Ovary (tissue), 10 donors: ENCODE measurements at places on chromosomes 7 and 10. TPM values are rescaled to one million over a fixed set of nuclear protein-coding genes. Genes with fewer than 3 reads are reported as not detected.
A peak's percentile ranks its signal among the peaks of the same experiment; 100 is the strongest.

C10orf105 gene
- 0.20 TPM for polyA plus RNA-seq

RTKN2 gene
- 0.28 TPM for polyA plus RNA-seq

SPDYE11 gene
- polyA plus RNA-seq: 0.11 TPM

IFIT2 gene
- 21.3 TPM for polyA plus RNA-seq

RGR gene
- not detected for polyA plus RNA-seq

AUTS2 gene
- polyA plus RNA-seq: 22.0 TPM

ASB13 gene
- polyA plus RNA-seq: 15.0 TPM

KDM7A gene
- polyA plus RNA-seq: 3.8 TPM

OGDHL gene
- polyA plus RNA-seq: 1.9 TPM

- no peaks in the 10 kb centered on the region for H3K27me3 ChIP-seq
- H3K4me1 ChIP-seq: no peaks in the 10 kb centered on the region
- no peak overlapping the region for H3K27ac ChIP-seq
Measured at GRCh38 chr10:116395223-116395985, 32.2 kb upstream of the PNLIPRP3 start.

DNA sequence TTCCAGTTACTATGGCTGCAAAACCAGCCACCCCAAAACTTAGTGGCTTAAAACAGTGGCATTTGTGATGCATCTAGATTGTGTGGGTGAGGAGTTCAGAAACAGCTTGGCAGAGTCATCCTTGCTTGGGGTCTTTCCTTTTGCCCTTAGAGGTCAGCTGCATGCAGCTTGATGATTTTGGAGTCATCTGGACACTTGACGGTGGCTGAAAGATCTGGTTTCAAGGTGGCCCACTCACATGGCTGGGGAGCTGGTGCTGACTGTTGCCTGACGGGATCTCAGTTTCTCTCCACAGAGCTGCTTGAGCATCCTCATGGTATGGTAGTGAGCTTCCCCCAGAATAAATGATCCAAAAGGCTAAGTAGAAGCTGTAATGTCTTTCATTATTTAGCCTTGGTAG lies 191.3 kb upstream of the GALNT17 start:
- no peaks in the 10 kb centered on the region for H3K27me3 ChIP-seq
- no peak for DNase-seq
- no peaks in the 10 kb centered on the region for H3K36me3 ChIP-seq
- H3K27ac ChIP-seq: no peak overlapping the region
- no peak overlapping the region for H3K4me3 ChIP-seq
- H3K4me1 ChIP-seq: no peaks in the 10 kb centered on the region

DNA sequence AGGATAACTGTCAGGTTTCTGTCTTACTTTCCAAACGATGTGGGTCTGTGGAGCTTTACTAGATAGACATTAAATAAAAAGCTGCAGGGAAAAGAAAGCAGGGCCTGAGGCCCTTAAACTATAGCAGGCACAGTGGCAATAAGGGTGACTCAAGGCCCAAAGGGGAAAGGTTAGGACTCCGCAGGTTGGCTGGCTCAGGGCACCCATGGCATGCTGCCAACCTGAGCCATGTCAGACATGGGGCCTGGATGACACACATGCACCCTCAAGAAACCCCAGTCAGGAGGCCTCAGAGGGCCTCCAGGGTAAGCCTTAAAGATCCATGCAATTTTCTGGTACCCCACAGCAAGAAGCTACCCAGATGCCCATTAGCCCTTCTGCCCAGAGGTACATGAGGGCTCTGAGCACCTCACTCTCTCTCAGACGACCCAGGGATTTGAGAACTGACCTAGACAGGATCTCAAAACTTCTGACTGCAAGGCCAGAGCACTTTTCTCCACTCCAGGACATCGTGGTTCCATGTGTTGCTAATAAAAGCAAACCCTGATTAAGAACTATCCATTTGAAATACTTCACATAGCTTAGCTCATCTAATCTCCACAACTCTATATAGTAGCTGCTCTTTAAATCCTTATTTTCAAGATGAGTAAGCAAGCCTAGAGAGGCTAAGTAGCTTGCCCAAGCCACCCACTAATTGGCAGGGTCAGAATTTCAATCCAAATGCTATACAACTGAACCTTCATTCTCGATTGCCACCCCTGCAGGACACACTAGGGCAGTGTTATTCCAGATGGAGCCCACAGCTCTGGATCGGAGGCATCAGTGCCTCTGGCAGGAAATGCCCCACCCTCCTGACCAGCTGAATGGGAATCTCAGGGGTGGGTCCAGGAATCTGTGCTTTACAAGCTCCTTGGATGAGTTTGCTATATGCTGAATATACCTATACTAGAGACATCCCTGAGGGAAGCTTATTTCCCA lies 132.5 kb upstream of the EFCAB10 start:
- H3K4me1 ChIP-seq: no peaks in the 10 kb centered on the region
- no peak overlapping the region for H3K27ac ChIP-seq
- no peak overlapping the region for H3K4me3 ChIP-seq
- H3K36me3 ChIP-seq: no peaks in the 10 kb centered on the region
- H3K27me3 ChIP-seq: no peaks in the 10 kb centered on the region
- DNase-seq: no peak

DNA sequence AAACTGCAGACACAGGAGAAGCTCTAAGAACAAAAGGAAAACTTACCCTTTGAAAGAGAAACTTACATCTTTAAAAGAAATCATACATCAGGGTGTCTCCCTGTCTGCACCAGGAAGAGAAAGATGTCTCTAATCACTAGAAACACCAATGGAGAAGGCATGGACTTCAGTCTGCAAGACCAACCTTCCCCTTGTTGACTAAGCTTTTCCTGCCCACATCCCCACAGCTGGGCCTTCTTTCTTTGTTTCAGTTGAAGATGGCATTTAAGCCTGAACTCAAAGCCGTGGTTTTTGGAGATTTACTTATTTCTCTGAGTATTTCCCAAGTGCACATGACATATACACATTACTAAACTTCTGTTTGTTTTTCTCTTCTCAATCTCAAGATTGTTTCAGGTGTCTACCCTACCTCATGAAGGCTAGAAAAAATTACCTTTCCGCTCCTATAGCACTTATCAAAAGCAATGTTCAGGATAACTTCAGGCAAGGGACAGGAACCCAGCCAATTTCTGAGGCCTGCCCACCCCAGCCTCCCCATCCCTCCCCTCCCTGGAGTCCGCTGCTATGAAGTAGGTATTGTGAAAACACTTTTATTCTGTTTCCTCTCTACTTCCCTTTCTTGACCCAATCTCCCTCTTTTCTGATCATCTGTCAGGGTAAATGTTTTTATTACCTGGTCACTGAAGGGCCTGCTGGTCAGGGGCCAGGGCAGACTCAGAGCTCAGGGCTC lies 2.8 kb upstream of the SLC29A3 start:
- no peaks in the 10 kb centered on the region for H3K36me3 ChIP-seq
- H3K27ac ChIP-seq: peak overlapping the region; percentile 35
- H3K27me3 ChIP-seq: no peaks in the 10 kb centered on the region
- no peak overlapping the region for H3K4me3 ChIP-seq

DNA sequence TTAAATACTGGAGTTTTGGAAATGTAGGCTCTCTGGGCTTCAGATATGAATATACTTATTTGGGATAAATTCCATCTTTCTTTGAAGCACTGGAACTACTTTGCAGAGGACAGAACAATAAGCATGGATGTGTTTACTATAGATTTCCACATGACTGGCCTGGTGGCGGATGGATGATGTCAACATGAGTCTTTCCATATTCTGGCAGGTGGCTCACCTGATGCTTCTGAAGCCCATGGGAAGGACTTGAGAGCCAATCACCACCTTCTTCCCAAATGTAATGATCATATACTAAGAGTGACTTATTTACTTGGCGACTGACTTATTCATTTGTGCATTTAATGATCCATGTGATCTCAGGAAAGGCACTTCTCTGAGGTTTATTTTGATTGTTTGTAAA lies 110.5 kb downstream of the FANK1 start:
- no peak for DNase-seq
- H3K27ac ChIP-seq: no peak overlapping the region
- no peaks in the 10 kb centered on the region for H3K4me1 ChIP-seq
- no peaks in the 10 kb centered on the region for H3K27me3 ChIP-seq
- no peak overlapping the region for H3K4me3 ChIP-seq
- H3K36me3 ChIP-seq: no peaks in the 10 kb centered on the region

- H3K27me3 ChIP-seq: no peaks in the 10 kb centered on the region
- no peaks in the 10 kb centered on the region for H3K36me3 ChIP-seq
- no peak overlapping the region for H3K4me3 ChIP-seq
- peaks cover 5% of the 10 kb centered on the region for H3K4me1 ChIP-seq
- H3K27ac ChIP-seq: no peak overlapping the region
- DNase-seq: no peak
Measured at GRCh38 chr10:127987467-127988380, 80.8 kb downstream of the PTPRE start.

DNA sequence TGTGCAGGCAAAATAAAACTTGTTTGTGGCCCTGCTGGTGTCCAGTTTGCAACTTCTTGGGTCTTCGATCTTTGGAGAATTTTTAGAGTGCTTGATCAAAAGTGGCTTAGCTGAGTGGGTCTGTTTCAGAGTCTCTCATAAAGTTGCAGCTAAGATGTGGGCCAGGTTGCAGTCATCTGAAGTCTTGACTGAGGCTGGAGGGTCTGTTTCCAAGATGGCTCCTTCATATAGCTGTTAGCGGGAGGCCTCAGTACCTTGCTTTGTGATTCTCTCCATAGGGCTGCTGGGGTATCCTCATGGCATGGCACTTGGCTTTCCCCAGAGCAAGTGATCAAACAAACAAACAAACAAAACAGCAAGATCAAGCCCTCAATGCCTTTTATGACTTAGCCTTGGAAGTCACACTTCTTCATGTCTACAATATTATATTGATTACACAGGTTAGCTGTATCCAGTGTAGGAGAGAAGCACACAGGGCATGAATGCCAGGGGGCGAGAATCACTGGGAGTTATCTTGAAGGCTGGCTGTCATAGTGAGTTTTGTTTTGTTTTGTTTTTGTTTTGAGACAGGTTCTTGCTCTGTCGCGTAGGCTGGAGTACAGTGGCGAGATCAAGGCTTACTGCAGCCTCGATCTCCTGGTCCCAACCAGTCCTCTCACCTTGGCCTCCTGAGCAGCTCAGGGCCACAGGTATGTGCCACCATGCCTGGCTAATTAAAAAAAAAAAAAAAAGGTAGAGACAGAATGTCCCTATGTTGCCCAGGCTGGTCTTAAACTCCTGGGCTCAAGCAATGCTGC lies 10.2 kb downstream of the CYP26A1 start:
- no peak overlapping the region for H3K4me3 ChIP-seq
- no peak for DNase-seq
- no peaks in the 10 kb centered on the region for H3K27me3 ChIP-seq
- no peaks in the 10 kb centered on the region for H3K36me3 ChIP-seq

DNA sequence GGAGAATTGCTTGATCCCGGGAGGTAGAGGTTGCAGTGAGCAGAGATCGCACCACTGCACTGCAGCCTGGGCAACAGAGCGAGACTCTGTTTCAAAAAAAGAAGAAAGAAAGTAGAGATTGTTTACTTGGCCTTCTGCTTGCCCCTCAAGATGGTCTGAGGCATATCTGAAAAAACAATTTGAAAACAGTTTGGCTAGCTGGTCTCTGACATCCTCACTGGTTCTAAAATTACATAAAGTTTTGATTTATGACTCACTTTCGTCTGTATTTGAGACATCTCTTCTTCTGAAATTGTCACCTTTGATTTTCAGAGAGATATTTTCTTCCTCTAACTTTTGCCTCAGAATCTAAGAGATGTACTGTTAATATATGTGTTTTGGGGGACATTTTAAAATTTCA lies 49.6 kb upstream of the HELLS start:
- no peak for DNase-seq
- H3K4me1 ChIP-seq: peaks cover 2% of the 10 kb centered on the region
- no peaks in the 10 kb centered on the region for H3K27me3 ChIP-seq

GRCh38 chr7:102287981-102288278 lies 1.3 kb downstream of the SH2B2 start:
- no peak for DNase-seq
- H3K27ac ChIP-seq: no peak overlapping the region
- no peaks in the 10 kb centered on the region for H3K27me3 ChIP-seq
- peaks cover 7% of the 10 kb centered on the region for H3K4me1 ChIP-seq

GRCh38 chr10:77904100-77904840 lies 22.3 kb downstream of the DLG5 start:
- H3K4me1 ChIP-seq: peaks cover 19% of the 10 kb centered on the region
- H3K27ac ChIP-seq: no peak overlapping the region
- no peaks in the 10 kb centered on the region for H3K27me3 ChIP-seq
- DNase-seq: no peak
- no peak overlapping the region for H3K4me3 ChIP-seq

DNA sequence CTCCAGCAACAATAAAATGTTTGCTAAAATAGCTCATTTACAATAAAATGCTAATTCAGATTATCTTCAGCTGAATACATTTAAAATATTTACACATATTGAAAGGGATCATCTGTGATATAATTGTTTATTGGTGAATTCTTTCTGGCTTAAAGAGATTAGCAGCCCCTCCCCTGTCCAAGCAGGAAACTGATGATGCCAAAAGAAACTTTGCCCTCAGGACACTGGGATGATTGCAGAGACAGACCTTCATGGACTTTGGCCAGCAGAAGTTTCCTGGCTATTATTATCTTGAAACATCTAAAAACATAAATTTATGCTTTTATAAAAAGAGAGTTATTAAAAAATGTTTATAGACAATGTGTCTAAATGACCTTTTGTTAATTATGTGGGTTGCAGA lies 764.9 kb upstream of the MBL2 start:
- H3K27me3 ChIP-seq: no peaks in the 10 kb centered on the region
- H3K36me3 ChIP-seq: no peaks in the 10 kb centered on the region
- H3K4me3 ChIP-seq: no peak overlapping the region

- H3K27me3 ChIP-seq: no peaks in the 10 kb centered on the region
- DNase-seq: no peak
- no peak overlapping the region for H3K4me3 ChIP-seq
- H3K27ac ChIP-seq: no peak overlapping the region
- peaks cover 10% of the 10 kb centered on the region for H3K4me1 ChIP-seq
Measured at GRCh38 chr10:86403183-86403797, 36.7 kb upstream of the GRID1 start.

DNA sequence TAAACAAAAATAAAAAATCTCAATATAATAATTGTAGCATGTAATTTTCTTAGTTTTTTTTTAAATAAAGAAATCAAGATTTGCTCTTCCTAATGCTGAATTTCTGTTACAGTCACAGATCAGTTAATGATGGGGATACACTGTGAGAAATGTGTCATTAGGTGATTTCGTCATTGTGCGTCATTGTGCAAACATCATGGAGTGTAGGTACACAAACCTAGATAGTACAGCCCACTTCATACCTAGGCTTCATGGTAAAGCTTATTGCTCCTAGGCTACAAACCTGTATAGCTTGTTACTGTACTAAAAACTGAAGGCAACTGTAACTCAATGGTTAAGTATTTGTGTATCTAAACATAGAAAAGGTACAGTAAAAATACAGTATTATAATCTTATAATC lies 74.4 kb upstream of the LSM8 start:
- no peak for DNase-seq
- no peak overlapping the region for H3K4me3 ChIP-seq
- no peaks in the 10 kb centered on the region for H3K4me1 ChIP-seq
- H3K27me3 ChIP-seq: no peaks in the 10 kb centered on the region
- no peaks in the 10 kb centered on the region for H3K36me3 ChIP-seq

- no peak overlapping the region for H3K27ac ChIP-seq
- no peaks in the 10 kb centered on the region for H3K36me3 ChIP-seq
- no peaks in the 10 kb centered on the region for H3K27me3 ChIP-seq
- no peak for DNase-seq
- H3K4me1 ChIP-seq: no peaks in the 10 kb centered on the region
Measured at GRCh38 chr10:90960355-90960814, 39.5 kb upstream of the ANKRD1 start.

GRCh38 chr7:86889501-86889900 lies 170.0 kb downstream of the ELAPOR2 start:
- H3K36me3 ChIP-seq: no peaks in the 10 kb centered on the region
- H3K4me3 ChIP-seq: no peak overlapping the region
- no peaks in the 10 kb centered on the region for H3K4me1 ChIP-seq
- no peaks in the 10 kb centered on the region for H3K27me3 ChIP-seq
- no peak for DNase-seq
- H3K27ac ChIP-seq: no peak overlapping the region
